ENCODE measurements at places on chromosomes 7 and 10.
A peak's percentile ranks its signal among the peaks of the same experiment; 100 is the strongest.

GRCh38 chr10:29617880-29618340, 16.9 kb downstream of the SVIL start:
- DNase-seq, result no peak

DNA sequence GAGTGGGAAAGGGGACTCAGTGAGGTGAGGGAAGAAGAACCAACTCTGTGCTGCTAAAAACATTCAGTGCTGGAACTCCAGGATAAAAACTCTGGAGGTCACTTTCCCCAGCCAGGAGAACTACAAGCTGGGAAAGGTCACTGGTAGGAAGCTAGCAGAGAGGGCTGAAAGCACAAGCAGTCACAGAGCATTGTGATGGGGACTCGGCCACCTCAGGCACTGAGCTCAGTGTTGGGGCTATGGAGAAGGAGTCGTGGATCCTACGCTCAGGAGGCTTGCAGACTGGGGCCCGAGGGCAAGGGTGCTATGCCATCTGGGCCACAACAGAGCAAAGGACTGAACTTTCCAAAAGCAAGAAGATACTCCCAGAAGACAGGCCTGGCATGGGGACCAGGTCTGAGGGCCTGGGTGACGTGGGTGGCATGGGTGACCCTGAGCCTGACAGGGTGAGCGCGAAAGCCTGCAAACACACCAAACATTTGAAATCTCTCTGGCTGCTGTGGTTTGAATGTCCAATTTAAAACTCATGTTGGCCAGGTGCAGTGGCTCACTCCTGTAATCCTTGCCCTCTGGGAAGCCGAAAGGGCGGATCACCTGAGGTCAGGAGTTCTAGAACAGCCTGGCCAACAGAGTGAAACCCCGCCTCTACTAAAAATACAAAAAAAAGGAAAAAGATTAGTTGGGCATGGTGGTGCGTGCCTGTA, 9.8 kb upstream of the ARHGAP19 start:
- peak; percentile 66 for DNase-seq

- DNase-seq, result no peak
These were observed 47.4 kb downstream of the JAZF1 start for GRCh38 chr7:28132959-28133870.

GRCh38 chr7:114885836-114886235, 36.1 kb upstream of the MDFIC start:
- DNase-seq, result no peak

DNA sequence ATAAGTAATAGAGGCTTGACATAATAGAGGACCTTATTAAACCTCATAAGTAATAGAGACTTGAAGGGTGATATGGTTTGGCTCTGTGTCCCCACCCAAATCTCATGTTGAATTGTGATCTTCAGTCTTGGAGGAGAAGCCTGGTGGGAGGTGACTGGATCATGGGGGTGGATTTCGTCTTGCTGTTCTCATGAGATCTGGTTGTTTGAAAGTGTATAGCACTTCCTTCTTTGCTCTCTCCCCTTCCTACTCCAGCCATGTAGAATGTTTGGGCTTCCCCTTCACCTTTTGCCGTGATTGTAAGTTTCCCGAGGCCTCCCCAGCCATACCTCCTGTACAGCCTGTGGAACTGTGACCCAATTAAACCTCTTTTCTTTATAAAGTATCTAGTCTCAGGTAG, 8.6 kb downstream of the KIFBP start:
- no peak for DNase-seq

- DNase-seq, result no peak
These were observed 226.1 kb downstream of the CDC14C start for GRCh38 chr7:49150486-49150885.

DNA sequence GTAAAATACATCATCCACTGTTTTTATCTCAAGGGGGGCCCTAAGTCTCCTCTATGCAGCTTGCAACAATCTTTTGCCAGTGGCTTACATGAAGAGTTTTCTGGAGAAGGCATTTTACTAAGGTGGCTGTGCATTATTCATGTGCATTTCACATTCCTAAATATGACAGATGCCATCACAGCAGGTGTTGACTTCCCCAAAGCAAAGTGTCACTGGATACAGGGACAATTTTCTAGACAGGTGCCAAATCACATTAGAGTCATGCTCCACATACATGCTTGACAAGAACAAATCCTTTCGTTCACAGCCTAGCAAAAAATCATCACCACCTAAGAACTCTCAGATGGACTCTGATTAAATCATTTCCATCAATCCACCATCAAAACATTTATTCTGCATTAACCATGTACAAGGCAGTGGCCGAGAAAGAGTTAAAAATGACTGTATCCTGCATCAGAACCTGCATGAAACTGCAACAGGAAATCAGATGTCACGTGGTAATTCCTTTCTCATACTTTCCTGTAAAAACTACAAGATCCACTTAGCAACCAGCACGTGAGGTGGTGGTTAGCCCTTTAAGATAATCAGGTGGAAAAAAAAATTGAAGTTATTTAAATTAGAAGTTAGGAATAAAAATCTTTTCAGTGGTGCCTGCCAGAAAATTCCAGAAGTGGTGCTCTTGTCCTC, 88.2 kb upstream of the AFAP1L2 start:
- no peak for DNase-seq

GRCh38 chr10:88557658-88558057, 25.5 kb downstream of the RNLS start:
- no peak for DNase-seq

GRCh38 chr10:122276611-122277208, 5.6 kb downstream of the BTBD16 start:
- DNase-seq, result no peak

DNA sequence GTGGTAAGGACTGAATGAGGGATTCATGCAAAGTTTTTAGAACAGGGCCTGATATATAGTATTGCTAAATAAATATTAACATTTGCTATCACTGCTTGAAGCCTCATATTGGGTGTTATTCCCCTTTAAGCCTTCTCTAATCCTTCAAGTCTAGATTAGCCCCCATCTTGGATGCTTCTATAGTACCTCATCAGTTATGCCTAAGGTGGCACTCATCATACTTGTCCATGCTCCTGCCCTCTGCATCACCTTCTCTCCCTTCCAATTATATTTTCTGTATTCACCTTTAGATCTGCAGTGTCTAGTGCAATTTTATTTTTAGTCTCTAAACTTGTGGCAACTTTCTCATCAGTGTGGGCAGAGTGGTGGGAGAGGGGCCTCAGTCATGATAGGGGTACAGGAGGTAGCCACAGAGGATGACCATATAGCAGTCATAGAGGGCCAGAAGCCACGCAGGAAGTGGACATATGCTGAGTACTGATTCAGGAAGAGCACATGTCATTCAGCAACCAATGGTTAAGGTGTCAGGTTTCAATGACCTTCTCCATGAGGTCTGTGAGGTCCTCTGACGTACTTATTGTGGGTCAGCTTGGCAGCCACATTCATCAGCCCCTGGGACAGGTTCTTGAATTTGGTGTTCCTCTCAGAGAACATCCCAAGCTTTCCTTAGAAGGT, 2.5 kb downstream of the ENTPD1 start:
- DNase-seq, result no peak

- DNase-seq, result no peak
These were observed 38.9 kb downstream of the PARD3 start for GRCh38 chr10:34776090-34776690.

DNA sequence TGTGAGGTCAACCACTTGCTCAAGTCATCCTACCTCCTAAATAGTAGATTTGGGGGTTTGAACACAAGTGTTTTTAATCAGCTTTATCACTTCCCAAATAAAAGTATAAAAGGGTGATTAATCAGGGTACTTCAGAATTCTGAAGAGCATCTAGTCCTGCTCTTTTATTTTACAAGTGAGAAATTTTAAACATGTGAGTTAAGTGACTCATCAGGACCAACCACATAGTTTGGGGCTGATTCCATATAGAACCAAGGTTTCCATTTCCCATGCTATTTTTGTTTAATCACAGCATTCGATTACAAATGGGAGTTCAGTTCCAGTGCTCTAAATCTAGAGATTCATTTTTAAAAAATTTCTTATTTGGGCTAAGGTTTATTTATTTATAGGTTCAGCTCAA, 113.4 kb downstream of the GPR158 start:
- no peak for DNase-seq

GRCh38 chr10:122850705-122851640, 5.3 kb upstream of the CUZD1 start:
- no peak for DNase-seq

GRCh38 chr10:110348336-110348735, 43.6 kb upstream of the SMNDC1 start:
- no peak for DNase-seq

GRCh38 chr10:51000164-51000563, 74.1 kb upstream of the PRKG1 start:
- no peak for DNase-seq

- peak; percentile 37 for DNase-seq
These were observed 21.7 kb downstream of the CRHR2 start for GRCh38 chr7:30660331-30661255.

DNA sequence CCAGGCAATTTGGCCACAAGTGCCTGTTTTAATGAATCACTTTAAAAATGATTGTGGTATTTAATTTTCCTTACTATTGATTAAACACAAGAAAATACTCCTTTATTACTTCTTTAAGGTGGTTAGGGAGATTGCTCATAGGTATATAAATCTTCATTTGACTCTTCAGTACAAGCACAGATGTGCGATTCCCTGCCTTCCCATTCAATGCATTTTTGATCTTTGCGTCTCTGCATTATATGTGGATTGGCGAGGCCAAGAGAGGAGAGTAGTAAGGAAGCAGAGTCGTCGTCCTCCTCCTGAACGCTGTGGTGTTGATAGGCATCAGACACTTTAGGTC, 683.7 kb downstream of the LRMDA start:
- no peak for DNase-seq

GRCh38 chr7:100486753-100487446, 3.2 kb downstream of the NYAP1 start:
- DNase-seq, result no peak

- peak; percentile 51 for DNase-seq
These were observed 21.9 kb upstream of the KCNK18 start for GRCh38 chr10:117175215-117175900.

DNA sequence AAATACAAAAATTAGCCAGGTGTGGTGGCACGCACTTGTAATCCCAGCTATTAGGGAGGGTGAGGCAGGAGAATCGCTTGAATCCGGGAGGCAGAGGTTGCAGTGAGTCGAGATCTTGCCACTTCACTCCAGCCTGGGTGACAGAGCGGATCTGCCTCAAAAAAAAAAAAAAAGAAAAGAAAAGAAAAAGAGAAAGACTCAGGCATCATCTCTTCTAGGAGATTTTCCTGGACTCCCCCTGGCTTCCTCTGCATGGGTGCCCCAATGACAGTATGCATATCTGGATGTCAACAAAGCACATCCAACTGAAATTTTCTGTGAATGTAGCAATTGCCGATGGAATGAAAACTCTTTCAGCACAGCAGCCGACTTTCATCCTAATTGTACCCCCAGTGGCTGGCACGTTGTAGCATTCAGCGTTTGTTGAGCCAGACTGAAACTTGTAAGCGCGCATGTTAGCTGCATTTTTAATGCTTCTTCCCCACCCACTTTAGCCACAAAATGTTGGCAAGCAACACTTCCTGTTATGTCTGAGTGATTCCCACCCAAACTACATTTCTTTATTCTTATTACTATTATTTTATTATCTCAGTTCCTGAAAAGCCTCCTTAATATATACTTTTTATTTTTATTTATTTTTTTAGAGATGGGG, 70.2 kb downstream of the PRTFDC1 start:
- DNase-seq, result no peak

GRCh38 chr10:74307061-74307651, 156.1 kb downstream of the ADK start:
- no peak for DNase-seq

DNA sequence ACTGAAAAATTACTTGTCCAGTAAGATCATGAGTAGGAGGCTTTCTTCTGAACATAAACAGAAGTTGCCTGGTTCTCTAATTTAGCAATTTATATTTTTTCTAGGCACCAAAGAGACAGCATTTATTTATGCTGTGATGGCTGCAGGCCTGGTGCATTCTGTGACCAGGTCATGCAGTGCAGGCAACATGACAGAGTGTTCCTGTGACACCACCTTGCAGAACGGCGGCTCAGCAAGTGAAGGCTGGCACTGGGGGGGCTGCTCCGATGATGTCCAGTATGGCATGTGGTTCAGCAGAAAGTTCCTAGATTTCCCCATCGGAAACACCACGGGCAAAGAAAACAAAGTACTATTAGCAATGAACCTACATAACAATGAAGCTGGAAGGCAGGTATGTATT, 2.8 kb downstream of the WNT16 start:
- DNase-seq, result no peak

- no peak for DNase-seq
These were observed 35.4 kb upstream of the NRF1 start for GRCh38 chr7:129576138-129576537.

- DNase-seq, result no peak
These were observed 12.0 kb downstream of the PPP1R17 start for GRCh38 chr7:31699050-31699449.

GRCh38 chr7:155237297-155237696, 60.4 kb upstream of the INSIG1 start:
- no peak for DNase-seq

DNA sequence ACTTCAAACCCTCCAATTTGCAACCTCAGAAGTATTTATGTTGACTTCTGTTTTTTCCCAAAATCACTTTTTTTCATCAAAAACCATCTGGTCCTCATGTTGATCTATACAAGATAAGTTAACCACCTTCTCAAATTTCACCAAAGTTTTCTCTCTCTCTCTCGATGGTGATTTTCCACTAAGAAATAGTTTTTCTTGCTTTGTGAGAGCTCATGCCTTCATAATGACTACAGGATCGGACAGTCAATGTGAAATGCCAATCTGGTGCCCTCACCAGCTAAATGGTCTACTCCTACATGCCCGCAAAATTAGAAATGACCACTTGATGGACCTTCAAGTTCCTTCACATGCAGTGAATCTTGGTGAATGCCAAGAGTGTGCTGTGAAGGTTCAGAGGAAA, 40.4 kb downstream of the CNNM1 start:
- no peak for DNase-seq

- DNase-seq, result no peak
These were observed 271.9 kb downstream of the C7orf25 start for GRCh38 chr7:42639930-42640329.

DNA sequence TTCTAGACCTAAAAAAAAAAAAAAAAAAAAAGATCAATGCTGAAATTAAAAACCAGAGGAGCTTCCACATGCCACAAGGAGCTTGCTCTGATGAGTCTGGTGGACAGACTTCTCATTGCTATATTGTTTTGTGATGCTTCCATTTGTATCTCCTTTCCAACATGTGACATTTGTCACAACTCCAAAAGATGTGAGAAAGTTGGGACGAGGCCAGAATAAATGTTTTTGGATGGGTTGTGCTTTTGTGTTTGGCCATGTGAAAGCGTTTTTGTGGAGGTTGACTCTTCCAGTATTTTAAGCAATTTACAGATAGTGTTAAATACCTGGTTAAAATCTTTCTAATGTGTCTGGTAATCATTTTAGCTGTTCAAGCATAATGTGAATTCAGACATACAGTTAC, 280.1 kb downstream of the SKAP2 start:
- DNase-seq, result no peak

DNA sequence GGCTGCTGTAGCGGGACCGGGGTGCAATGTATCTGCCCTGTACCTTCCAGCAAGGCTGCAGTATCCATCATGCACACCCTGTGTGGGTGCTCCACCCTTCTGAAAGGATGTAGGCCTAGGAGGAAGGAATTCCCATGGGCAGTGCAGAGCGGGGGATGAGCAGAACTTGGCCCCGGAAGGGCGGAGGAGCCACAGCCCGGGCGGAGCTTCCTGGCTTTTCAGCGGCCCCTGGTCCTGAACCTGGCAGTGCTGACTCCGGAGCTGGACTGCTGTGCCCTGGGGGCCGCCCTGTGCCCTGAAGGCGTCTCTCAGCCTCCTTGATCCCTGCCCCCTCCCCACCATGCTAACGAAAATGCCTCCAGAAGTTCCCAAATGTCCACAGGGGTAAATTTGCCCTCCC, 175.8 kb downstream of the TCERG1L start:
- no peak for DNase-seq

Data from right lobe of liver (tissue), 6 donors.